ENCODE measurements at places on chromosomes 2 and 18. TPM values are rescaled to one million over a fixed set of nuclear protein-coding genes. Genes with fewer than 3 reads are reported as not detected.

ANKRD30B gene
- polyA plus RNA-seq, result 0.24 TPM

MROH2A gene
- 0.40 TPM for polyA plus RNA-seq

FAM124B gene
- 3.4 TPM for polyA plus RNA-seq

NGEF gene
- 3.5 TPM for polyA plus RNA-seq

NCK2 gene
- 59.0 TPM for polyA plus RNA-seq

ARMC9 gene
- polyA plus RNA-seq, result 24.6 TPM

RNF152 gene
- 12.4 TPM for polyA plus RNA-seq

CREG2 gene
- polyA plus RNA-seq, result 0.60 TPM

GAL3ST2 gene
- polyA plus RNA-seq, result 0.16 TPM

ARHGAP15 gene
- 8.1 TPM for polyA plus RNA-seq

FASTKD1 gene
- 47.7 TPM for polyA plus RNA-seq

TLX2 gene
- polyA plus RNA-seq, result not detected

PAIP2B gene
- polyA plus RNA-seq, result 6.5 TPM

TMEM247 gene
- polyA plus RNA-seq, result not detected

SLC14A1 gene
- 5.0 TPM for polyA plus RNA-seq

GPR45 gene
- polyA plus RNA-seq, result 0.26 TPM

C2orf66 gene
- polyA plus RNA-seq, result 0.18 TPM

VAMP8 gene
- 93.1 TPM for polyA plus RNA-seq

RRM2 gene
- 58.4 TPM for polyA plus RNA-seq

TNFRSF11A gene
- 3.2 TPM for polyA plus RNA-seq

CRIM1 gene
- 45.8 TPM for polyA plus RNA-seq

ATP8B1 gene
- 5.8 TPM for polyA plus RNA-seq

ZSWIM2 gene
- polyA plus RNA-seq, result not detected

PRSS56 gene
- polyA plus RNA-seq, result not detected

LYPD1 gene
- 107 TPM for polyA plus RNA-seq

GALR1 gene
- polyA plus RNA-seq, result 0.12 TPM

EGR4 gene
- not detected for polyA plus RNA-seq

STAM2 gene
- 40.5 TPM for polyA plus RNA-seq

CRYGD gene
- not detected for polyA plus RNA-seq

HJURP gene
- 18.7 TPM for polyA plus RNA-seq
